Hepatocyte (in vitro differentiated cells): ENCODE measurements at places on chromosomes 4 and X. TPM values are rescaled to one million over a fixed set of nuclear protein-coding genes. Genes with fewer than 3 reads are reported as not detected.

DNA sequence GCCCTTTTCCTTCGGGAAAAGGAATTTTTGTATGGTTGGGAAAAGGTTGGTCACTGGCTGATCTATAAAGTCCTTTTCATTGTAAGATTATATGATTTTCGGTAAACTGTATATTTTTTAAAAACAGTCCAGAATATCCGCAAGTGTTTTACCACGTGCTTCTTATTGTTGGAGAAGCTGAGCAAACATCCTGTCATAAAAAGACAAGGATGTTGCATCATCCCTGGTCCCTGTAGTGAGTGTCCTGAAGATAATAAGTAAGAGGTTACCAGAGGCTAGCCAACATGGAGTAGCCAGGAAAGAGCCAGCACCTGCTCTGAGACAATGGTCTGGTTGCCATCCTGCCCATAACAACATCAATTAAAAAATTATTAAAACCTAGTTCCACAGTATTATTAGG is 5.1 kb downstream of the CXCL9 start:
- no peaks in the 10 kb centered on the region for H3K27me3 ChIP-seq
- DNase-seq, result peak; percentile 41
- H3K36me3 ChIP-seq, result no peaks in the 10 kb centered on the region
- H3K27ac ChIP-seq, result no peak overlapping the region
- H3K4me1 ChIP-seq, result no peaks in the 10 kb centered on the region

DNA sequence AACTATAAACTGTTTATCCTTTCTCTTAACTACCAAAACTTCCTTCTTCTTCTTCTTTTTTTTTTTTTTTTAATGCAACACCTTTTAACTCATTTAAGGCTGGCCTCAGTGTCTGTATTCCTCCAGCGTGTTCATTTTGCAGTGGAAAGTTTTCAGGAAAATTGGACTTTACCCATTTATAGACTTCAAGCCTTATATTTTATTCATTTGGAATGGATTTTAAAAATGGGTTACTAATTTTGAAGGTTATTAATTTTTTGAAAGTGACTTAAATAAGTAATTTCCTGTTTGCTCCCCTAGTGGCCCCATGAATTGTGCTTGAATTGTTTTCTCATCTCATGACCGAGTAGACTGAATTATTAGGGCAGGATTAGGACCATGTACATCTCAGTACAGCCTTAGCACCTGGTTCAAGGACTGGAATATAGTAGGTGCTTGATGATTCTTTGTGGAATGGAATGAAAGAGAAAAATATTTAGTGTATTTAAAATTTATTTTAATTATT is 282.7 kb downstream of the ANKRD50 start:
- H3K27ac ChIP-seq, result no peak overlapping the region
- H3K36me3 ChIP-seq, result no peaks in the 10 kb centered on the region
- no peaks in the 10 kb centered on the region for H3K27me3 ChIP-seq
- peaks cover 4% of the 10 kb centered on the region for H3K4me1 ChIP-seq

- no peaks in the 10 kb centered on the region for H3K27me3 ChIP-seq
- H3K27ac ChIP-seq, result no peak overlapping the region
- no peak for DNase-seq
- H3K36me3 ChIP-seq, result no peaks in the 10 kb centered on the region
These were observed 220.3 kb downstream of the KCNIP4 start for GRCh38 chr4:21728304-21728703.

GRCh38 chr4:183700407-183700806 is 41.3 kb downstream of the TRAPPC11 start:
- peaks cover 4% of the 10 kb centered on the region for H3K36me3 ChIP-seq
- no peak overlapping the region for H3K27ac ChIP-seq
- no peak overlapping the region for H3K4me3 ChIP-seq

DNA sequence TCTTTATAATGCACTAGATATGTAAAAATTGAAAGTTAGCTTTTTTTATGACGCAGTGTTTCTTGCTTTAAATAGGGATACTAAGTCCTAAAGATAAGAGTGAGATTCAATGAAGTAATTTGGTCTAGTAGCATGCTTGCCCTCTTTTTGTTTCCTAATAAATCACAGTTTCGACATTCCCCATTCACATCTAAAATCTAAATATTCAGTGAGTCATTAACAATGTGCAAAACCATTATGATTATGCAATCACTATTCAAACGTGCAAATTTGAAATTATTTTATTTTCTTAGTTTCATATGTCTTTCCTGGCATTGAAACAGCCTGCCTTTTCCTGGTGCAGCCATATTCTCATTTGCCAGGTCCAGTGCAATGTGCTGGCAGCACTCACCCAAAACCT is 1350.5 kb upstream of the PABPC4L start:
- H3K4me3 ChIP-seq, result no peak overlapping the region
- no peaks in the 10 kb centered on the region for H3K4me1 ChIP-seq
- no peaks in the 10 kb centered on the region for H3K36me3 ChIP-seq
- H3K27ac ChIP-seq, result no peak overlapping the region

- no peaks in the 10 kb centered on the region for H3K4me1 ChIP-seq
- H3K4me3 ChIP-seq, result no peak overlapping the region
- no peak overlapping the region for H3K27ac ChIP-seq
- no peaks in the 10 kb centered on the region for H3K36me3 ChIP-seq
These were observed 109.7 kb downstream of the MSL3 start for GRCh38 chrX:11867610-11868345.

DNA sequence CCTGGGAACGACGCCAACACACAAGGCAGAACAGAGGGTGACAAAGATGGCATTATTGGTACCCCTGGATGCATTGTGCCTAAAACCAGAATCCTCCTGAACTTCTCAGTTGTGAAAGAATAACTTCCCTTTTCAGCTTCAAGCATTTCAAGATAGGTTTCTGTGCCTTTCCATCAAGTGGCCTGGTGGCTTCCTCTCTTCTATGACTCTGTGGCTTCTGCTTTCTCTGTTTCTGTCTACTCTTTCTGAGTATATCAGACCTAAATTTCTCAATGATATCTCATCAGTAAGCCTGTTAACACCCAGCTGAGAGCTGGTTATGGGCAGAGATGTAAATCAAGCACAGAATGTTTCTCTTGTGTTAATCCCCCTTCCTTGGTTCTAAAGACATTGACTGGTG is 21.4 kb upstream of the FAM9B start:
- H3K27ac ChIP-seq, result no peak overlapping the region
- no peak overlapping the region for H3K4me3 ChIP-seq
- DNase-seq, result no peak
- no peaks in the 10 kb centered on the region for H3K36me3 ChIP-seq

TLR2 gene
- 6.6 and 10.6 TPM in 2 replicates for total RNA-seq

DNA sequence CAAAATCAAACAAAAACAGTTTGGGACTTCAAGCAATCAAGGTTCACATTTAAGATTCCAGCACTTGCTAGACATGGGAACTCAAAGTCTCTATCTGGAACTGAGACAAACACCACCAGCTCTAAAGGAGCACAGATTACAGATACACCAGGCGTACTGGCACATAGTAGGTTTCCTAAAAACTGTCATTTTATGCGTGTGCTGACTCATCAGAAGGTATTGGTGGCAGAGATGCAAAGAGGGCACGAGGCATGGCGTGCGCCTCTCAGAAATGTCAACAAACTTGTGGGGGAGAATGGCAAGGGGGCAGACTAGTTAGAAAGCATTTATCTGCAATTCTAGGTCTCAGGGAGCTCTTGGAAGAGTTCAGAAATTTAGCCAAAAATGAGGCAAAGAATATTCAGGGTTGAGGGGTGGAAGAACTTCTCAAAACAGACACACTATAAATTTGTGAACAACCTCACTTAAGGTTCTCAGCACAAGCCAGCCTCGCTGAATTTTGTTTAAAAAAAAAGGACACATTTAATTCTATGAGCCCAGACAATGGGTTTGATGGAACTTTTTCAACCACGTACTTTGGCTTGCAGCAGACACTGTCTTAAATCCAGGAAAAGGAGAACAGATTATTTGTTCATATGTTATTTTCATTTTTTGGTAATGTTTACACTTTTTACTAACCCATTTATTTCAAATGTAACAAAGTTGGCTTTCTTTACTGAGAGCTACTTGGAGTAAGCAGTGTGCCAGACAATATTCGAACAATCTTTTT is 100.0 kb downstream of the SHISA3 start:
- no peak overlapping the region for H3K27ac ChIP-seq
- no peak for DNase-seq
- no peak overlapping the region for H3K4me3 ChIP-seq
- H3K27me3 ChIP-seq, result no peaks in the 10 kb centered on the region
- H3K4me1 ChIP-seq, result peaks cover 11% of the 10 kb centered on the region

DNA sequence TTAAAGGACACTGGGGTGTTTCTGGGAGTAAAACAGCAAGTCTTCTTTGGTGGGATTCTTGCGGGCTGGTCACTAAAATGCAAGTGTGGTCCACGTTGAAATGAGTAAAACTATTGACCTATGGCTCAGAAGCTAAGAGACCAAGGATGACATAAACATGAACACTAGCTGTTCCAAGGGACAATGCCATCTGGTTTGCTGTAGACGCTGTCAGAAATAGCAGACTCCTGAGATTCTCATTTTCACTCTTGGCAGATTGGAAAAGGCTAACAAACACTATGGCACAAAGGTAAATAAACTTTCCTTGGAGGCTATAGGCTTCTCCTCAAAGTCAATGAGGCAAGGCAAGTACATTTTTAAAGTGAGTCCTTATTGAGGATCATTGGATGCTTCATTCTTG is 343.6 kb downstream of the KCNIP4 start:
- H3K27ac ChIP-seq, result no peak overlapping the region
- no peak overlapping the region for H3K4me3 ChIP-seq
- H3K27me3 ChIP-seq, result no peaks in the 10 kb centered on the region
- no peaks in the 10 kb centered on the region for H3K36me3 ChIP-seq
- H3K4me1 ChIP-seq, result no peaks in the 10 kb centered on the region
- DNase-seq, result no peak

DNA sequence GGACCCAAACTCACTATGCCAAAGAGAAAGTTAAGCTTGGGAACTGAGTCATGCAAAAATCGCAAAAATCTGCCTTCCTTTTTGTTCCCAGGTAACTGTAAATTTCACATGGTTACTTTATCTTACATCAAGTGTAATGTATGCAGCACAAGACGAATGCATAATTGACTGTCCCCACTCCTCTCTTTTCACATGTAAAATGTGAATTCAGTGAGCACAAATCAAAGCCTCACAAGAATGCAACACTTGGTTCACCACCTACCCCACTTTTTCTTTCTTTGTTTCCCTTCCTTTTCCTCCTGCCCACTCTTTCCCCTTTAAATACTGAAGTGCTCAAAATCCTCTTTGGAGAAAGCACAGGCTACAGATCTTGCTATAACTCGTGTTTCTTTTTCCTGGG is 53.2 kb downstream of the MAGED4B start:
- no peaks in the 10 kb centered on the region for H3K36me3 ChIP-seq
- no peak for DNase-seq
- no peaks in the 10 kb centered on the region for H3K4me1 ChIP-seq
- no peak overlapping the region for H3K27ac ChIP-seq
- no peak overlapping the region for H3K4me3 ChIP-seq
